Spleen (tissue), 13 donors: ENCODE measurements at places on chromosomes 11 and 22. TPM values are rescaled to one million over a fixed set of nuclear protein-coding genes. Genes with fewer than 3 reads are reported as not detected.

Gene C11orf21
- total RNA-seq = 18.1 TPM

- DNase-seq = no peak
These were observed 478.8 kb upstream of the RAG2 start for GRCh38 chr11:37076866-37077265.

GRCh38 chr11:112655371-112655770, 305.8 kb upstream of the NCAM1 start:
- DNase-seq = no peak

Gene RBMXL2
- 0.51 TPM for total RNA-seq

DNA sequence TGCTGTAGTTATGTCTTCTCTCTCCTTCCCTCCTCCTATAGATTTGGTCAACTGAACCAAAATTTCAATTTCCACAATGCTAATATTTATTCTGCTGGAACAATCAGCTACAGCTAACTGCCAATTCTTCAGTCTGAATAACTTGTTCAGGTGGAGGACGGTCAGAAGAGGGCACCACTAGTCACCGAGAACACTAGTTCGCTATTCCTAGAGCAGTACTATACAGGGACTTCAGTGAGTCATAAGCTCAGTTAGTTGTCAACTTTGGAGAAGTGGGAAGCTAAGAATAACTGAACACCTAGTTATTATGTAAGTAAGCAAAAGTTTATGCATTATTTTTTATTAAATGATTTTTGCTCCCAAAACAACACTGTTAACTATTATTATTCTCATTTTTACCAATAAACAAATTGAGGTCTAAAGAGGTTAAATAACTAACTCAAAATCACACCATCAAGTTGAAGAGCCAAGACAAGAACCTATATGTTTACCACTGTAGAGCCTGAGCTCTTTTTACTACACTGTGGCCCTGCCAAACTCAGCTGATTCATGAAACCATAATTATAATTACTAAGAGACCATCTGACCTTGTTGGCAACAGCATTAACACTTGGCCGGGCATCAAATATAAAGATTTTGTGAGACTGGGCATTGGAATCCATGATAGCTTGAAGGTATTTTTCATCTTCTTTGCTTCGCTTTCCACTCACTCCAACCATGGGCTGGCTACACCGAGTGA, 59.0 kb downstream of the CEP57 start:
- no peak for DNase-seq

Gene CCDC179
- not detected for total RNA-seq

DNA sequence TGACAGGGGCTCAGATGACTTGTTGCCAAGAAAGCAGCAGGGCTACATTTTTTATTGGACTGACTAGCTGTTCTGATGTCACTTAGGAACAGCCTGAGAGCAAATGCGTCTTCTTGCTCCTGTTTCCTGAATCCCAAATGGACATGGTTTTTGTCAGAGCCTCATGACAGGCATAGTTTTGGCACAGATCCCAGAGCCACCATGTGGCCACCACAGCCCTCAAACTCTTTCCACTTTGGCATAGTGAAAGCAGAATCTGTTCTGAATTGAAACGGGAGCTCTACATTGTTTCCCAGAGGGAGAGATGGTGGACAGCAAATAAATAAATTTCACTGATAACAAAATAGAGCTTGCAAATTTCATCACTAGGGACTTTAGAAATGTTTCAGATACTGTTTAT, 222.2 kb downstream of the C11orf87 start:
- no peak for DNase-seq

- peak; percentile 73 for DNase-seq
These were observed 464 bp upstream of the CECR2 start for GRCh38 chr22:17368554-17369438.
